ENCODE measurements at places on chromosomes 11 and 22. TPM values are rescaled to one million over a fixed set of nuclear protein-coding genes. Genes with fewer than 3 reads are reported as not detected.

Gene VPREB1
- total RNA-seq: not detected

Gene MRGPRX4
- not detected for total RNA-seq

Gene HIPK3
- 16.7 TPM for total RNA-seq

Gene FLRT1
- not detected for total RNA-seq

Gene ANO9
- 0.88 TPM for total RNA-seq

Gene ARHGAP20
- total RNA-seq: not detected

Gene MPPED2
- not detected for total RNA-seq

Gene OR2AT4
- not detected for total RNA-seq

Gene FAM180B
- total RNA-seq: not detected

Gene HPX
- total RNA-seq: 0.41 TPM

Gene CBLIF
- total RNA-seq: not detected

Gene PRAME
- 102 TPM for total RNA-seq

Gene POU2F3
- not detected for total RNA-seq

Gene MIOX
- not detected for total RNA-seq

Gene LRRC10B
- 0.17 TPM for total RNA-seq

Gene GSTT2B
- 0.43 TPM for total RNA-seq

Gene SLC1A2
- 0.01 TPM for total RNA-seq

Gene ELF5
- total RNA-seq: not detected

Gene TYR
- not detected for total RNA-seq

Gene NXPE4
- total RNA-seq: not detected

Gene C11orf42
- not detected for total RNA-seq

Gene COA4
- 150 TPM for total RNA-seq

Gene CALCA
- not detected for total RNA-seq

Gene POTEH
- total RNA-seq: not detected

Gene TRPC6
- 0.79 TPM for total RNA-seq

Gene APOBEC3A
- 0.09 TPM for total RNA-seq

Gene P2RY2
- total RNA-seq: 13.1 TPM

Gene ASCL2
- 0.07 TPM for total RNA-seq

Gene DERL3
- total RNA-seq: 0.60 TPM

Gene TRIM21
- 21.6 TPM for total RNA-seq

Gene CRYBA4
- not detected for total RNA-seq

Gene SMTNL1
- total RNA-seq: not detected

Gene CRYAB
- total RNA-seq: 13.0 TPM

Gene MS4A14
- total RNA-seq: not detected

Gene JAML
- not detected for total RNA-seq

Gene C2CD2L
- 5.6 TPM for total RNA-seq

Gene CRACR2B
- 5.0 TPM for total RNA-seq

Gene MYO7A
- total RNA-seq: 1.2 TPM

Gene APLNR
- not detected for total RNA-seq

Gene OR8D4
- not detected for total RNA-seq

All from A549 treated with GW870086 at 1 μM for 4 hours (cell line).